ENCODE measurements at places on chromosomes 16 and 17.

- DNase-seq: no peak
Measured at GRCh38 chr16:2955438-2955778, 8.7 kb upstream of the KREMEN2 start.

GRCh38 chr17:40606548-40607353 lies 40.9 kb downstream of the SMARCE1 start:
- no peak for DNase-seq

DNA sequence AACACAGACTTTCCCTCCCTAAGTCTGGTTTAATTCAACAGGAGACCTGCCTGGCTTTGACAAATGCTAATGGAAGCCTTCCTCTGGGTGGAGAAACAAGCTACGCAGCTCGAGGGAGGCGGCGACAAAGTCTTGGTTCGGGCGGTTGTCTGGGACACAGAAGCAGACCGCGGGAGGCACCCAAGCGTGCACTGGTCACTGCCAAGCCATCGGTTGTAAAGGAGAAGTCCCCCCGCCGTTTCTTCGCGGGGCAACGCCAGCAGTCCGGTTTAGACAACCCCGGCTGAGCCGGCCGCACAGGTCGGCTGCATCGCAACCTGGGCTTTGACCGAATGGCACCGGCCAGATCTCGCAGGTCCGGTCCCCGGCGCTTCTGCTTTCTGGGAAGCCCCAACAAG lies 586 bp downstream of the GLYR1 start:
- DNase-seq: no peak

GRCh38 chr17:60135151-60135950 lies 14.4 kb upstream of the CA4 start:
- DNase-seq: peak; percentile 68

DNA sequence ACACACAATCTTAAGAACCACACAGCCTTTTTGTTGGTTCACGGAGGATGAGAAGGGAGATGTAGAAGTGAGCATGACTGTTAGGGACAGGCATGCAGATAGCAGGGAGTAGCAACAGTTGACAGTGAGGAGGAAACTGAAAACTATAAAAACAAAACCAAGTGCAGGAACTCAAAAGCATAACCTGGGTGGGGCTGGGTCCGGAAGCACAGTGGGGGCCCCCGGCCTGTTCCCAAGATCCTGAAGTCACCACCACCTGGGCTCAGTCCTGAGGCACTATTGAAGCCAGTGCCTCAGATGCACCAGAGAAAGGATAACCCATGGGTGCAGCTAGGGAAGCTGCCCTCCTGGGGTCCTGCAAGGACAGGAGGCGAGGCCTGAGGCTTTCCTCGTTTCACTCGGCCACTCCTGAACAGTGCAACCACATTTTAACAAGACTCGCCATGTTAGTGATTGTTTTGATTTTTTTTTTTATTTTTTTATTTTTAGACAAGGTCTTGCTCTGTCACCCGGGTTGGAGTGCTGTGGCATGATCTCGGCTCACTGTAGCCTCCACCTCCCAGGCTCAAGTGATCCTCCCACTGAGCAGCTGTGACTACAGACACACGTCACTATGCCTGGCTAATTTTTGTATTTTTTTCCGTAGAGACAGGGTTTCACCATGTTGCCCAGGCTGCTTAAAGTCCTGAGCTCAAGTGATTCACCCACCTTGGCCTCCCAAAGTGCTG lies 27.7 kb upstream of the CBX4 start:
- DNase-seq: no peak

DNA sequence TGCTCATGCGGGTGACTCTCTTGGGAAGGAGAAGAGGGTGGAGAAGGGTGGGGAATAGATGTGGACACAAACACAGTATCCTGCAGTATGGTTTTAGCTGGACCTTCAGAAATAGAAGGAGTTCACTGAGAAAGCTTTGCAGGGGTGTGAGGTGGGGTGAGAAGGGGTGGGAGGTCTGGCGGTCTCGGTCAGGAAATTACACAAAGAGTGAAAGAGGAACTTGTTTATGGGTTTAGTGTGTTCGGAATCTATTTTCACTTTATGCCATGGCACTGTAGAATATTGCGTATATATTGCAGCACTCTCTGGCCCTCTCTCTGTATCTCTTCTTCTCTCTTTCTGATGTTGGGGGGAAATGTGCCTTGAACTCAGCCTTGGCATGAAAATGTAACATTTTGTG lies 148.2 kb upstream of the GOT2 start:
- DNase-seq: no peak

GRCh38 chr17:57670769-57671569 lies 74.1 kb downstream of the CCDC182 start:
- DNase-seq: no peak

DNA sequence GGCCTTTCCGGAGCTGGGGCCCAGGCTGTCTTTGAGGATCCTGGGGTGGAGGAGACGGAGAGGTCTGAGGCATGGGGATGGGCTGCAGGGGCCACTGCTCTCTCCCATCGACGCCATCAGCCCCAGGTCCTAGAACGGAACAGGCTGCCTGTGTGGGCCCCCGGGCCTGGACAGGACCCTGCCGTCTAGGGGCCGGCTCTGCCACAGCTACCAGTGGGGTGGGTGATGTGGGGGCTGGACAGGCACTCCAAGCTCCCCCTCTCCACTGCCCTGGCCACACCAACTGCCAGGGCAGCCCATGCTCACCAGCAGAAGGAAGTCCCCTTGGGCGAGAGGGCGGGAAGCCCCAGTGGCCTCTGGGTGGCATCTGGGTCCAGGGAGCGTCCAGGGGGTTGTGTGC lies 37.8 kb downstream of the ENGASE start:
- DNase-seq: no peak
